Fibroblast of skin of left quadriceps (primary cell): ENCODE measurements at places on chromosomes 7 and 10.
A peak's percentile ranks its signal among the peaks of the same experiment; 100 is the strongest.

DNA sequence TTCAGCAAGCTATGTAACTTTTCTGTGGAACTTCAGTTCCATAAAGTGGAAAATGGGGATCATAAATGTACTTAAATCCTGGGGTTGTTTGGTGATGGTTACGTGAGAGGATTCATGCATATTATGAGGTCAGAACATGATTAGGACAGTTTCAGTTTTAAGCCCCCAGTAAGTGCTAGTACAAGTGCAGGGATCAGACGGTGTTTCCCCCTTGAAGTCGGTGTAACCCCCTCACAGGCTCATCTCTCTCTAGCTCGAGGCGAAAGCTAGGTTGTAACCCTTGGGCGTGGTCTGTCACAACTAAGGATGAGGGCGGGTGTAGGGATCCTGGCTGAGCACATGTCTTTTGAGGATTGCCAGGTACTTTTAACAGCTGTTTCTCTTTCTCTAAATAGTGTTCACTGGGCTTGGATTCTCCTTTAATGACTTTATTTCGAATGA lies 84.7 kb downstream of the SPAG6 start:
- DNase-seq = no peak

- DNase-seq = no peak
Measured at GRCh38 chr10:11138314-11139033, 120.8 kb downstream of the CELF2 start.

DNA sequence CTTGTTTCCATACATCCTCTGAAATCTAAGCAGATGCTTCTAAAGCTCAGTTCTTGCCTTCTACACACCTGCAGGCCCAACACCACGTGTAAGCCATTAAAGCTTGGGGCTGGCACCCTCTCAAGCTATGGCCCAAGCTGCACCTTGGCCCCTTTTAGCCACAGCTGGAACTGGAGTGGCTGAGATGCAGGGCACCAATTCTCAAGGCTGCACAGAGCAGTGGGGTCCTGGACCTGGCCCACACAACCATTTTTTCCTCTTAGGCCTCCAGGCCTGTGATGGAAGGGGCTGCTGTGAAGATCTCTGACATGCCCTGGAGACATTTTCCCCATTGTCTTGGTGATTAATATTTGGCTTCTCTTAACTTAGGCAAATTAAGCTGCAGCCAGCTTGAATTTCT lies 38.8 kb upstream of the ZMYND11 start:
- no peak for DNase-seq

- DNase-seq = no peak
Measured at GRCh38 chr10:44415121-44415520, 30.2 kb upstream of the CXCL12 start.

GRCh38 chr7:33369888-33370287 lies 240.5 kb downstream of the BBS9 start:
- DNase-seq = no peak

DNA sequence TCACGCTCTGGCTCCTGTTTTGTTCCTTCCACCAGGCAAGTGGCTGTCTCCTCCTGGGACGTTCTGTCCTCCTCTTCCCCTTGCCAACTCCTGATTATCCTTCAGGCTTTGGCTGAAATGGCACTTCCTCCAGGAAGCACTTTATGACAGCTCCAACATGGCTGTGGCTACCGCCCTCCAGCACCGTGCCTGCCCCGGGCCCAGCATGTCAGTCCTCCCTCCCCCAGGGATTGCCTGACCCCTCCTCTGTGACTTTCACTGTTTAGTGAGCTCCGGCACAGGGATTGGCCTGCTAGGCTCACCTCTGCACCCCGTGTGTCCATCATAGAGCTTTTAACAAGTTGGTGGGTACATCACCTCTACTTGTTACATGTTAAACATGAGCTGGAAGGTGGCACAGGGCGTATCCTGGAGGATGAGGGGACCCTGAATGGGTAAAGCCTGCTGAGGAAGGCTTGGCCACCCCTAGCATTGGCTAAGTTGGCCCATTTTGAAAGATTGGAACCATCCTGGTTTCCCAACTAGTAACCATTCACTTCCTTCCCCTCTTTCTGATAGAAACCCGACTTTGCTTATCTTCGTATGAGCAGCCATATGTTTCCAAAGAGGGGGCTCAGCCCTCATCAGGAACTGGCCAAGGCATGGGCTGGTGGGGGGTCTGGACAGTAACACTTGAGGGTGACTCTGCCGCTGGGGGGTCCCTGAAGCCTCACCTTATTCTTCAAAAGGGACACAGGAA lies 10.5 kb upstream of the ADAMTS14 start:
- DNase-seq = no peak

GRCh38 chr7:148303295-148304082 lies 287.1 kb upstream of the C7orf33 start:
- peak; percentile 82 for DNase-seq

DNA sequence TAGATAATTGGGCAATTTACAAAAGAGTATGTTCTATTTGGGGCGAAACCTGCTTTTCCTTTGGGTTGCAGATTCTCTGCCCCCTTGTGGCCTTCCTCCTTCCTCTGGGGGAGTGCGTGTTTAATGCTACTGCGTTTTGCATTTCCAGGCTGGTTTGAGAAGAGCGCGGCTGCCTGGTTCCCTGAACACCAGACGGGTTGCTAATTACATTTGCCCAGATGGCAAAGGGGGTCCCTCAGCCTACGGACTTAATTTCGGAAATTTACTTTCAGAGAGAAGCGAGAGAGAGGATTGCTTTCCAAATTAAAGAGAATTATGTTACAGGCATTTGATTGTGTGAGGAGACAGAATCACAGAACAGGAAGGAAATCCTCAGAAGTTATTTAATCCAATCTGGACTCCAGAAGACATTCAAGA lies 91.9 kb upstream of the JAZF1 start:
- DNase-seq = peak; percentile 37

GRCh38 chr10:78907551-78908211 lies 161.1 kb upstream of the ZMIZ1 start:
- no peak for DNase-seq

GRCh38 chr10:119658274-119658673 lies 7.1 kb downstream of the BAG3 start:
- peak; percentile 49 for DNase-seq

DNA sequence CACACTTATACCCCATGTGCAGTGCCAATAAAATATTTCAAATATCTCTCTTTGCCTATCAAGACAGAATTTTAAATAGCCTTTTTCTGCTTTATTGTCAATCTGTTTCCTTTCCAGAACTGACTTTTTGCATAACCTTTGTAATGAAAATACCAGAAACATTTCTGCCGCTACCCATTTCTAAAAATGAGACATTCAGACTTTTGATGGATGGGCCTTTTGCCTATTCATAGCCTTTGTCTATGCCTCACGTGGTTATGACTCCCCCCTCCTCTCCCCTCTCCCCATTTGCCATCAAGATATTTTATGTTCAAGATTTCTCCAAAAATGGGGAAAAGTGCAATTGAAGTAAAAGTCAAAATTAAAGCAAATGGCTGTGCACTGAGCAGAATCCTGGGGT lies 5.9 kb downstream of the PPP1R17 start:
- DNase-seq = no peak

GRCh38 chr7:83782628-83783027 lies 133.7 kb upstream of the SEMA3E start:
- DNase-seq = peak; percentile 11

- no peak for DNase-seq
Measured at GRCh38 chr7:81361769-81362312, 408.0 kb downstream of the HGF start.

GRCh38 chr7:148916186-148916585 lies 32.1 kb upstream of the EZH2 start:
- peak; percentile 62 for DNase-seq

GRCh38 chr7:136514776-136515175 lies 353.7 kb upstream of the CHRM2 start:
- DNase-seq = no peak

- DNase-seq = no peak
Measured at GRCh38 chr10:23384364-23384763, 39.8 kb upstream of the C10orf67 start.

GRCh38 chr7:157406971-157407370 lies 70.2 kb downstream of the DNAJB6 start:
- no peak for DNase-seq

DNA sequence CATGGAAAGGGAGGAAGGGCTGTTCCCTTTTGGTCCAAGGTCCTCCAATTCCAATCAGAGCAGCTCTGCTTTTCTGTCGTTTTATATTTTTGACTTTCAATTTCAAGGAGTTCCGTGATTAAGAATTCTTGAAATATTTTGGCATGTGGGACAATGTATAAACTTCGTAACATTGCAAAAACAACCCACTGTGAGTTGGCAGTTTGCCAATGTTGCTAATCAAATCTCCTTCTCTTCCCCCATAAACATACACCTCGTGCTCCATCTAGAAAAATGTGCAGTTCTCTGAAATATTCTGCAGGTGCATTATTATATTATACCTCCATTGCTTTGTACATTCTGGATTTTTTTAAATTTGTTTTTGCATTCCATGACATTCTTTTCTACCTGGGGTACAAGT lies 49.8 kb downstream of the POU6F2 start:
- no peak for DNase-seq

DNA sequence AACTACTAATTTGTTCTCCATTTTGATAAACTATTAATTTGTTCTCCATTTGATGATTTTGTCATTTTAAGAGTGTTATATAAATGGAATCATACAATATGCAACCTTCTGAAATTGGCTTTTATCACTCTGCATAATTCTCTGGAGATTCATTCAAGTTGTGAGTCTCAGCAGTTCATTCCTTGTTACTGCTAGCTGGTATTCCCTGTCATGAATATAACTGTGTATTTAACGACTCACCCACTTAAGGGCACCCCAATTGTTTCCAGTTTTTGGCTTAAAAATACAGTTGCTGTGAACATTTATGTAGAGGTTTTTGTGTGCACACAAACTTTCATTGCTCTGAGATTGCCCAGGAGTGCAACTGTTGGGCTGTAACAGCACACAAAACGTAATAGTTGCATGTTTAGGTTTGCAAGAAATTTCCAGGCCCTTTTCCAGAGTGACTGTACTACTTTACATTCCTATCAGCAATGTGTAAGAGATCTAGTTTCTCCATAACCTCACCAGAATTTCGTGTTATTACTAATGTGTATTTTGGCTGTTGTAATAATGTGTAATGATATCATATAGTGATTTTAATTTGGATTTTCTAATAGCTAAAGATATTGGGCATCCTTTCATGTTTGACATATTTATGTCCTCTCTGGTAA lies 153.2 kb upstream of the ADCY1 start:
- DNase-seq = peak; percentile 69

- no peak for DNase-seq
Measured at GRCh38 chr7:155756322-155756721, 55.9 kb downstream of the SHH start.

DNA sequence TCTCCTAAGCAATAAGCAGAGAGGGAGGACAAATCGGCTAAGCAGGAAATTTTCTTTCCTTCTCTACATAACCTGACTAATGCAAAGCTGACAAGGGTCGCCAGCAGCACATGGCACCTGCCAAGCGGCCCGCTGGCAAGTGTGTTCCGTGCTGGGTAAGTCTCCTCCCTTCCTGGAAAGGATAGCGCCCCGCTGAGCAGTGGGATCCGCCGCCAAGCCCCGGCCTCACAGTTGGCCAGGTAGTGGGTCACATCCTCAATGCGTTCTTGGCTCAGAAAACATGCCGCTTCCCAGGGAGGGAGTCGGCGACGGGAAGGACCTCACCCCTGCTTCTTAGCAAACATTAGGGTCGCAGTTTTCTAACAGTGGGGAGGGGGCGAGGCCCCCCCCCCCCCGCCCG lies 488.9 kb upstream of the NUPR2 start:
- DNase-seq = no peak

GRCh38 chr7:149569025-149569725 lies 71.6 kb upstream of the ZNF746 start:
- no peak for DNase-seq

DNA sequence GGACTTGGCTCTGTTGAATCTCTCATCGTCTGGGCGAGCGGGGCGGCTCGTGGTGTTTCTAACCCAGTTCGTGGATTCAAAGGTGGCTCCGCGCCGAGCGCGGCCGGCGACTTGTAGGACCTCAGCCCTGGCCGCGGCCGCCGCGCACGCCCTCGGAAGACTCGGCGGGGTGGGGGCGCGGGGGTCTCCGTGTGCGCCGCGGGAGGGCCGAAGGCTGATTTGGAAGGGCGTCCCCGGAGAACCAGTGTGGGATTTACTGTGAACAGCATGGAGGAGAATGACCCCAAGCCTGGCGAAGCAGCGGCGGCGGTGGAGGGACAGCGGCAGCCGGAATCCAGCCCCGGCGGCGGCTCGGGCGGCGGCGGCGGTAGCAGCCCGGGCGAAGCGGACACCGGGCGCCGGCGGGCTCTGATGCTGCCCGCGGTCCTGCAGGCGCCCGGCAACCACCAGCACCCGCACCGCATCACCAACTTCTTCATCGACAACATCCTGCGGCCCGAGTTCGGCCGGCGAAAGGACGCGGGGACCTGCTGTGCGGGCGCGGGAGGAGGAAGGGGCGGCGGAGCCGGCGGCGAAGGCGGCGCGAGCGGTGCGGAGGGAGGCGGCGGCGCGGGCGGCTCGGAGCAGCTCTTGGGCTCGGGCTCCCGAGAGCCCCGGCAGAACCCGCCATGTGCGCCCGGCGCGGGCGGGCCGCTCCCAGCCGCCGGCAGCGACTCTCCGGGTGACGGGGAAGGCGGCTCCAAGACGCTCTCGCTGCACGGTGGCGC lies at the start of gene EN2:
Gene EN2, plus strand, starts transcription at position 19 of the 767 bp plus-strand sequence. Its CDS starts 249 bp downstream, at position 268.
- no peak for DNase-seq

GRCh38 chr10:77554996-77555397 lies 82.6 kb downstream of the KCNMA1 start:
- DNase-seq = no peak

GRCh38 chr10:5556576-5556975 lies 31.8 kb downstream of the CALML3 start:
- no peak for DNase-seq

DNA sequence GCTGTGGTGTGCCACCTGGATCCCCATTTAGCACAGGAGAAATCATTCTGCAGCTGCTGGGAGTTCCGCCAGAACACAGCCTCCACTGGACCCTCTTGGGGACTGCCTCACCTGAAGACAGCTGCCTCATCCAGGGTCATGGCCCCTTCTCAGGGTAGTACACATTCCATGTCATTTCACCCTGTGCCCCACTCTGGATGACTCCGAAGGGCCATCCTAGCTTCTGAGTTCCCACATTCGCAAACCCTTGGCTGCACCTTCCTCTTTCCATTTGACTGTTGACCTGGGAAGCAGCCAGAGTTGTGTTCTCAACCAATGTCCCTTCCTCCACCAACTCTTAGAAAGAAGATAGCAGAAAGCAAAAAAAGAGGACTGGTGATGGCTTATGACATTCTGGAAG lies 125.6 kb upstream of the TBX20 start:
- DNase-seq = no peak

GRCh38 chr7:126760914-126761577 lies 491.7 kb downstream of the GRM8 start:
- no peak for DNase-seq

DNA sequence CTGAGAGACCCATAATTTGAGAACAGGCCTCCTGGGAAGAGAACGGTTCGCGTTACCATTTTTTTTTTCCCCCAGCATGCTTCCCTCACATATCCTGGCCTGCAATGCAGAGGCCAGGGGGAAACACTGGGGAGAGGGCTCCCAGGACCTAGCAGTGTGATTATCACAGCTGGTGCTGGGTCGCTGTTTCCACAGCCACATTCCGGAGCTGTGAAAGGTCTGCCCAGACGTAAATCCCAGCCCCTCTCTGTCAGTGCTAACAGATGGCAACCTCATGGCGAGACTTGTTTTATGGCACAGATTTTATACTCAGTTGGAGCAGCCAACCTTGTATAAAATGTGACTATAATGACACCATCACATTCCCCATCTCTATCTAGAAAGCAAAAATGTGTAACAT lies 150.5 kb downstream of the PLXDC2 start:
- DNase-seq = no peak
